ENCODE measurements at places on chromosomes 5 and 9.

- DNase-seq = peak; percentile 78
Observed at GRCh38 chr9:6054280-6055099, 39.1 kb upstream of the RANBP6 start.

GRCh38 chr5:173498286-173498685, 118.2 kb downstream of the BOD1 start:
- DNase-seq = no peak

- no peak for DNase-seq
Observed at GRCh38 chr9:12785260-12785770, 10.5 kb downstream of the LURAP1L start.

GRCh38 chr5:159802661-159803060, 113.6 kb upstream of the ADRA1B start:
- no peak for DNase-seq

GRCh38 chr9:88927510-88927909, 63.8 kb upstream of the S1PR3 start:
- no peak for DNase-seq

DNA sequence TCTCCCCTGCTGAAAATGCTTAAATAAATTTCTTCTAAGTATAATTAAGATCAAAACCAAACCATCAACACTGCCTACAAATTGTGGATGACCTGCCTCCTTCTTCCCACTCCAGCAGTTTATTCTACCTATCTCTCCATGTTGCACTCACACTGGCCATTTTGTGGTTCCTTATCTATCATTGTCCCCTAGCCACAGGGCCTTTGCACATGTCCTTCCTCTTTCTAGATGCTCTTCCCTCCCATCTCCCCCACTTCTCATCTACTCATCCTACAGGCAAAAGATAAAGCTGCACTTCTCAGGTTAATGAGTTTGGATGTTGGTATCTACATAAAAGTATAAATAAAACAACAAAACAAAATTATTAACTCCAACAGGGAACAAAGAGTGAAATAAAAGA, 70.6 kb upstream of the CCNG1 start:
- DNase-seq = no peak

DNA sequence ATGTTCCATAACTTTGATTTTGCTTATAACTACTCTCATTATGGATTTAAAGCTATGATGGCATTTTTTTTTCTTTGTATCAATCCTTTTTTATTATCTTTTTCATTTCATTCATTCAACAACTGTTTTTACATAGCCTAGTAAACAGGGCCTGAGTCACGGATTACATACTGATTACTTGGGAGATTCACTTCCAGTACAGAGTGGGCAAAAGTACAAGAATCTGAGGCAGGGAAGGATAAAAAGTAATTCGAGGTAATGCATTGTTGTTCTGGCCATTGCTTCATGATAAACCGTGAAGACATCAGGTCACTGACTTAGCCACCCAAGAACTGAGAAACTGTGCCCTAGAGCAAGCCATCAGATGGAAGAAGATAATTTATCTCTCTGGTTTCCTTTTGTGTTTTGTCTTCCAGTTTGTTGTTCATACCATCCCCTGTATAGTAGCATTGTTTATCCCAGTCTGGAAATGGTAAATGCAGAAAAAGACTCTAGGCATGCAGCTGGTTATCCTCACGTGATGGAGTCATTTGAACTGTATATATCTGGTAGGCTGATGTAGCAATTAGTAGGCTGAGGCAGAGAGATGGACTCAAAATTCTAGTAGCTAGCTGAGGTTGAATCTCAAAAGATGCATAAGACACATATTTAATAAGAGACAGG, 145.6 kb downstream of the CNTLN start:
- no peak for DNase-seq

- DNase-seq = peak; percentile 50
Observed at GRCh38 chr5:173016598-173017046, 33.1 kb downstream of the ATP6V0E1 start.

DNA sequence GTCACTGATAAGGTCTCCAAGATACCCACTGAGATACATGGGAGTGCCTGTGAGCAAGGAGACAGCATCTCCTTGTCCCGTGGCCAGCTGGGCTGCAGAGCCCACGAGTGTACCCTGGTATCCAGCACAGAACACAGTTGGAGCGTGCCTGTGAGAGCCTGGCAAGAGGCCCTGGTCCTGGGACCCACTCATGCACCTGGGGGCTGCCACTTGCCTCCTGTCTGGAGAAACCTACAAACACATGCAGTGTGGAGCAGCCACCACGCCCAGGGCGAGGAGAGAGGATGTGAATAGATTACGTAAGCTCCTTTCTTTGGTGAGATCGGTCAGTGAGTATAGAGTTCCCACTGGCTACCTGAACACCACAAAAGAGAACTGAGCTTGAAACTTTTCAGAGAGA, 88.3 kb downstream of the CTNND2 start:
- DNase-seq = no peak

- DNase-seq = no peak
Observed at GRCh38 chr5:14414007-14414406, 167.6 kb upstream of the OTULINL start.

DNA sequence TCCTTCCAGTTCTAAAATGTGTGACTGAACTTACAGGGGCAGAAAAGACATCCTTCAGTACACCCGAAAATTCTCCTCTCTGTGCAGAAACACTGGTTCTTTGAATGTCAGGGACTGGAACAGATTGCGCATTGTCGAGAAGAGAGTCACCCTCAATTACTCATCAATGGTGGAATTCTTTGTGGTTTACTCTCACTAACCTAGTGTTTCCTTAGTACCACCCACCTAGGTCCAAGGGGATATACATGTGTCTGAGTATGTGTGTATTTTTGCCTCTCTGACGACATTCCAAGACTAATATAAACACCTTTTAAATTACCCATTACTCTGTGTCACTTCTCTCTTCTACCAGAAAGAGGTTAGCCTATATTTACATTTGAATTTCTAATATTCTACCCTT, 660.8 kb downstream of the TLE1 start:
- no peak for DNase-seq

DNA sequence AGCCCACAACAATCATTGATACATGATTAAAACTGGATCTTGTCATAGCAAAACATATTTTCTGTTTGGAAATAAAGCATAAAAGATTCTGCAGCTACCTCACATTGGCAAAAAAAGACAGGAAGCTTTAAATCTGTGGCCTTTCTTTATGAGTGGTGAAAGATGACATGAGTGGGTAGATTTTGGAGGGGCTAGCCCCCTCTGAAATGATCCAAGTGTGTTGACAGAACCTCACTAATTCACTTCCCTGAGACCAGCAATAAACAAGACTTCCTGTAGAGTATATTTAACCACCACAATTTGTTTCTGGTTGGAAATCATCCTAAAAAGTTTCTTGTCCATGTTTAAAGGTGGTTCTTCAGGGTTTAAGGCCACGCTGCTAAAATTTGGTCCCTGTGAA, 530.8 kb downstream of the SPATA31D1 start:
- no peak for DNase-seq

- no peak for DNase-seq
Observed at GRCh38 chr9:98334796-98335195, 79.3 kb upstream of the TBC1D2 start.

GRCh38 chr5:37710965-37711364, 128.9 kb downstream of the GDNF start:
- DNase-seq = no peak

GRCh38 chr5:160494451-160494850, 72.8 kb downstream of the PTTG1 start:
- DNase-seq = no peak

DNA sequence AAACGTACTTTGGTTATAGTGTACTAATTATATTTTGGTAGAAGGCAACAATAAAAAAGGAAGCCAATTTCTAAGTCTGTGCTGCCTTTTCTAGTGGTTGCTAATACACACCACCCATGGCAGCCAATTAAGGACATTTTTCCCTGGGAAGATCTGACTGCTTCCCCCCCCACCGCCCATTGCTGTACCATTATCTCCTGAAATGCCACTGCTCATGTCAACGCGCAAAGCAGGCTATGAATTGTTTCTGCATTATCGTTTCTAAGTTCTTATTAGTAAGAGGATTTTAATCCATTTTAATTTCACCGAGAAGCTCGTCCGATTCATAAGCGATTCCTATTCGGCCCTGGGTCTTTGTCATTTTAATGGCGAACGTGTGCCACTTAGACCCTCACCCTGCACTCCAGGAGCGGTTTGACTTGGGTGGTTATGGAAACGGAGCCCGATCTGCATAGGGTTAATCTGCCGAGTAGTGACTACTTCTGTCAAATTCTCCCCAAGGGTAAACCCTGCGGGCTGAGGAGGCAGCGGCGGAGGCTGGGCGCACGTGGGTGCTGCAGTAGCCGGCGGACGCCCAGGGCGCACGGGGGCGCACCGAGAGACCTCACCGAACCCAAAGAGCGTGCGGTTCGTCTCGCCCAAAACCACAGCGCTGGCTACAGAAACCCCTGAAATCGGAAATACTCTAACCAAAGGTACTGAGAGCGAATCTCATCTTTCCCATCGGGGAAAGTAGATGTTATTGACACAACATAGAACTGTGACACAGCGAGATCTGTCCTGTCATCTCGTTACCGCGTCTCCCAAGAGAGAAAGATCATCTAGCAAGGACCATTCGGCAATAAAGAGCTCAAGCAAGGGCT, 55.8 kb upstream of the SHC3 start:
- DNase-seq = no peak

- DNase-seq = no peak
Observed at GRCh38 chr9:37938121-37938891, 34.4 kb upstream of the SLC25A51 start.

GRCh38 chr5:127863161-127863560, 160.0 kb downstream of the CCDC192 start:
- DNase-seq = no peak

DNA sequence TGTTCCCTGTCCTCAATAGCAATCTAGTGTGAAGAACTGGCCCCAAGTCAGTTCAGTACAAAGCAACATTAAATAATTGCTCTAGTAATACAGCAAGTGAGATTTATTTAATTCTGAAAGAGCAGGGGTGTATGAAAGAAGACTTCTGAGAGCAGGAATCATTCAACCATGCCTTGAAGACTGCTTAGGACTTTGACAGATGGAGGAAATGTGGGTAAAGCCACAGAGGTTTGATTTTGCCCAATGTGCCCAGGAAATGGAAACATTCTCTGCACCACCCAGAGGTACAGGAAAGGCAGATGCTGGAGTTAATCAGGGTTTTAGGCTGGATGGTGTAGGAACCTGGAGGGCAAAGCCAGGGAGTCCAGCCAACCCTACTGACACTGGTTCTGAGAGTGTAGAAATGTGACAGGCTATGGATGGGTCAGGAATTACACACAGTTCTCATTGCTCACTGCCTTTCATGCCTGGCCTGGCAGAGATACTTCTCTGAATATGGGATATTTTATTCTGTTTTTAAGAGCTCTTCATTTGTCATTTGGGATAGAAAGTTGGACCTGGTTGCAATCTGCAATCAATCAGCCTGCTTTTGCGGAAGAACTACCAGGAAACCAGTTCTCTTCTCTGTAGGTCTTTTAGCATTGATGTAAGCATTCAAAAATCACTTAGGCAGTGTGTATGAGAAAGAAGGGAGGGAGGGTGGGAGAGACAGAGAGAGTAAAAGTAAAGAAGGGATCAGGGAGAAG, 88.3 kb downstream of the BRINP1 start:
- no peak for DNase-seq

DNA sequence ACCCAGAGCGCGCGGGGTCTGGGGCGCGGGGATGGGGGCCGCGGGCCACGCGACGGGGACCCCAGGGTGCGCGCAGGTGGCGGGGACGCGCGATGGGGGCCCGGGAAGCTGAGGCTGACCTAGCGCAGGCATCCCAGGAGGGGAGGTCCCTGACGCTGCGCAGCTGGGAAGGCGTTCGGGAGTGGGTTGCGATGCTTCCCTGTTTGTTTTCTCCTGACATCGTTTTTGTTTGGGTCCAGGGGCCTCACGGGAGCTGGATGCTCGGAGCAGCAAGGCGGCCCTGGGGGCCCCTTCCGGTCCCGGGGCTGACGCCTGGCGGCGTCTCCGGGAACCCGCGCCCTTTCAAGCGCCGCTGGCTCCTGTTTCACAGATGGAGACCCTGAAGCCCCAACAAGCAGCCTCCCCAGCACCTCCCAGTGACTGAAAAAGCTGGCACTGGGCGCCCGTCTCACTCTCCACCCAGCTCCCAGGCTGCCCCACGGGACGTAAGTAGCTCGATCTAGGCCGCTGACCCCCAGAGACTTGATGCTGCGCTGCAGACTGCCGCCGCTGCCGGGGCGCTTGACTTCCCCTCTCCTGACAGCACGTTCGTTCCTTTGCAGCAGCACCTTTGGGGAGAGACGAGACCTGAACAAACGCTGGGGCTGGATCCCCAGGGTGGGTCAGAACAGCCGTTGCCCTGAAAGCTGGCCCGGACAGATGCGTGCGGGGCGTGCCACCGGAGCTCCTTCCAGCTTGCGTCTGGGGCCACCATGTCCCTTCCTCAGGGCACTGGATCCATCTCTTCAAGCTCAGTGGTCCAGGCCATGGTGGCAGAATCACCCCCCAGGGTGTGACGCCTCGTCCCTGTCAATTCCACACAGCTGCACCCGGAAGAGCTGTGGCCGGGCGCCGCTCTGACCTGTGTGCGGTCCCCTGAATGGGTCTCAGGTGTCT, 593 bp downstream of the BRD3OS start:
- DNase-seq = no peak

DNA sequence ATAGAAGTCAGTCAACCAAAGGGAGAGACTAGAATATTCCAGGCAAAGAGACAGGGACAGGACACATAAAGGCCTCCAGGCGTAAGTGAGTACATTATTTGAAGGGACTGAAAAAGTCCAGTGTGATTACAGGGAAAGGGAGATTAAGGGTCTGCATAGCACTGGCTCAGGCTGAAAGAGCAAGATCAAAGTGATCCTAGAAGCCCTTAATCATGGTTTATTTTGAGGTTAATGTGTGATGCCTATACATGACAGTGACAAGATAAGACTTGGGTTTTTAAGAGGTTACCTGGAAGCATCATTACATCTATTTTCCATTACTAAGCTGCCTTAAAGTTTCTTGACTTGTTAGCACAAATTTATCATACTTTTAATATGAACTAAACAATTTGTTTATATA, 25.8 kb downstream of the LMBRD2 start:
- DNase-seq = no peak

DNA sequence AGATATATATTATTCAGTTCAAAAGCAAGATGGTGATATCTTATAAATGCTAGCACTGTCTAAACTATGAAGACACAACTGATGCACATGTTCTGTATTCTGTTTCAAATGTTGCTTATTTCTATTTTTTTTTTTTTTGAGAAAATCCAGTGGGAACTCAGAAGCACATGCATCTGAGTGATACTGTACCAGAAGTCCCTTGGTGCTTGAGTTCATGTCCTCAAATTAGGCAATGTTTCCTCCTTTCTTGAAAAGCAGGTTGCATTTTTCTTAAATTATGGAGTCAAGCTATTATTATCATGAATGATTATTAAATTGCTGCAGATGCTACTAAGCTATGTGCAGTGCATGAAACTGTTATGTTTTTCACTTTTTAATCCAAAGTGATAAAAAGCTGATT, 70.4 kb downstream of the CAMK4 start:
- no peak for DNase-seq

- DNase-seq = no peak
Observed at GRCh38 chr5:73236541-73237128, 63.6 kb downstream of the TMEM174 start.
